ENCODE measurements at places on chromosomes 5 and 9. TPM values are rescaled to one million over a fixed set of nuclear protein-coding genes. Genes with fewer than 3 reads are reported as not detected.

The RANBP17 gene
- total RNA-seq = 3.0 TPM

The RNF180 gene
- 0.29 TPM for total RNA-seq

The PCDHB6 gene
- total RNA-seq = 0.78 TPM

The TUSC1 gene
- 5.9 TPM for total RNA-seq

The PPP3R2 gene
- total RNA-seq = not detected

The FGF1 gene
- total RNA-seq = 0.29 TPM

The CARTPT gene
- not detected for total RNA-seq

The PCDHB12 gene
- total RNA-seq = not detected

The GAS1 gene
- 0.22 TPM for total RNA-seq

The GPR21 gene
- not detected for total RNA-seq

The PTGS1 gene
- 1.6 TPM for total RNA-seq

The MSH3 gene
- total RNA-seq = 7.2 TPM

The ARHGEF37 gene
- total RNA-seq = 1.5 TPM

The NUDCD2 gene
- 34.8 TPM for total RNA-seq

The THBS4 gene
- not detected for total RNA-seq

The CDKN2B gene
- total RNA-seq = not detected

The GIN1 gene
- 5.3 TPM for total RNA-seq

The INSL4 gene
- 16.3 TPM for total RNA-seq

The TXNDC8 gene
- not detected for total RNA-seq

The SH2D3C gene
- not detected for total RNA-seq

The FCHO2 gene
- total RNA-seq = 14.1 TPM
